Activated CD8-positive, alpha-beta memory T cell treated with anti-CD3 and anti-CD28 coated beads for 48 hours (primary cell): ENCODE measurements at places on chromosomes 2 and 18.

DNA sequence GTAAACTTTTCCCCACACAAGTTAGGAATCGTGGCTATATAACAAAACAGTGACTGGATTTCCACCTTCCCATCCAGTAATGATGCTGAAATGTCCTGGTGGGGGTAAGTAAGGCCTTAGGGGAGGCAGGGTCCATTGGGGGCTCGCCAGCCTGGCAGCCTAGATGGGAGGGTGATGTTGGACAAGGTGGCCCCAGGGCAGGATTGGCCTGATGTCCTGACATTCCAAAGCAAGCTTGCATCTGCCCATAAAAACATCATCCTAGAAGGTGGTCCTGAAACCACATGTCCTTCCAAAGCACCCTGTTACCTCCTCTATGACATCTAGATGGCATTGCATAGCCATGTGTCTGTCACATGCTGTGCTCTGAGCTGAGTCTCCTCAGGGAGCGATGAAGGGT is 54.1 kb upstream of the RAB6C start:
- DNase-seq: no peak

DNA sequence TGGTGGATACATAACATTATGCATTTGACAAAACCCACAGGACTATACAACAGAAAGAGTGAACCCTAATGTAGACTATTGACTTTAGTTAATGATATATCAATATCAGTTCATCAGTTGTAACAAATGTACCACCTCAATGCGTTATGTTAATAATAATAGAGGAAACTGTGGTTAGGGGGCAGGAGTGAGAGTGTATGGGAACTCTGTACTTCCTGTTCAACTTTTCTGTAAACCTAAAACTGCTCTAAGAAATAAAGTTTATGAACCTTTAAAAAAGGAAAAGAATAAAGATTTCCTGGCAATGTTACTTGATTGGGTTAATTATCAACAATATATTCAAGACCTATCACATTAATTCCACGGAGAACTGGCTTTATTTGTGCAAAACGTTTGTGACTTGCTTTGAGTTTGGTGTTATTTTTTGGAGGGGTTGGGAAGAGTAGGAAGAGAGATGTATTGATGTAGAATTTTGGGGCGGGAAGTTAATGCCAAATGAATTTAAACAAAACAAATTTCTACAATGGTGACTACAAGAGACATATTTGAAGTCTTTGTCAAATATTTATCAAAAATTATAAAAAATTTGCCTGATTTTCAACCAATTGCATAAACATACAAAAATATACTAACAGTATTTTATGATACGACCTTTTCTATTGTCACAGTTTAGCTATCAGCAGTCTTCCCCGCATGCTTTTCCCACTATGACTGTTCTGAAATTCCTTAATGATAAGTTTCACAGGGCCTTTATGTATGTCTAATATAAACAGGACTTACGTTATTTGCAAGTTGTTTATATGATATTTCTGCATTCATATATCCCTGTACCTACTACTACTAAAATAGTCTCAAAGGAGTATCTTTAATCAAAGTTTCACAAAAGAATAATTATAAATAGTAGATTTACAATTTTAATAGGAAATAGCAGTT is 2.1 kb upstream of the RTN4 start:
- DNase-seq: no peak

- no peak for DNase-seq
These were observed 7.9 kb upstream of the ERMN start for GRCh38 chr2:157333304-157334047.

- DNase-seq: no peak
These were observed 73.4 kb downstream of the INPP4A start for GRCh38 chr2:98518101-98518500.

DNA sequence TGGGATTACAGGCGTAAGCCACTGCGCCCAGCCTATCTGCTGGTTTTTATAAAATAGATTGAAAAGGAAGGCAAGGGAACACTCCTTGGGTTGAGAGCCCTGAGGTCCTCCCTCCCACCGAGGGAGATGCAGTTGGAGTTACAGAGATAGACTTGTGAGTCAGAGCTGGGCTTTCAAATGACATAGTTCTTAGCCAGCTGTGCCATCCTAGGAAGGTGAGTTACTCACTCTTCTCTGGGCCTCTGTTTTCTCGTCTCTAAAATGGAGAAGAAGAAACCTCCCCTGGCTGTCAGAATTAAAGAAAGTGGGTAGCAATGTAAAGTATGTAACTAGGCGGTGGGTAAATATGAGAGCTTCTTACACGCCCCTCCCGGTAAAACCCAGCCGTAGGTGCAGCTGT is 2.4 kb downstream of the LRRFIP1 start:
- DNase-seq: no peak

DNA sequence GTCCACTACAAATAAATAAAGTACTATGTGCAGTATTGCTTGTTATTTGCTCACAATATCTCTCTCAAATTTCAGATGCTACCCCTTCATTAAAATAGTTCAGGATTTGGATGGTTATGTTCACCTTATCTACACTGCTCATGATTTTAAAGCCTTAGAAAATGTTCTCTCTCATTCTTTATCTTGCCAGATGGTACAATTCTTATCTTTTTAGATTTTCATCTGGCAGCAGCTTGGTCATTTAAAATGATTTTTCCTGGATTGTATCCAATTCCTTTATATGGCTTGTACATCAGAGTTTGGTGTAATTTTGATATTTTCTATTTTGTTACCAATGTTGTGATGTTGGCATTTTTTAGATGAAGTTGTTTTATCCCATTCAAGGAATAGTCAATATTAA is 10.1 kb upstream of the ADAM23 start:
- no peak for DNase-seq

DNA sequence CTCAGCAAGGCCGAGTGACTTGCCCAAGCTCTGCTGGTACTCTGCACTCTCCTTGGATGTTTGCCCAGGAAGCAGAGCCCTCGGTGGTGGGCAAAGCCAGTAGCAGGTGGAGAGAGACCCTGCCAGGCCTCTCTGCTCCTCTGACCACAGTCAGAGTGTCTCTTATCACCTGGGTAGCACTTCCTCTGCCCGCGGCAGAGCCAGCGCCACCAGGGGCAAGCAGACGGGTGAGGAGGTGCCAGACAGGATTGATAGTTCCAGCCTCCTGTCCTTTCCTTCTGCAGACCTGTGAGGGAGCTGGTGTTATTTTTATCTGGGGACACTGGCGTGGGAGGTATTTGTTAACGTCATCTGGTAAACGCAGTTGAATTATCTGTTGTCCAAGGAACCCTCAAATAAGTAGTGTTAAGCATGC is 152.9 kb downstream of the SMAD7 start:
- no peak for DNase-seq

DNA sequence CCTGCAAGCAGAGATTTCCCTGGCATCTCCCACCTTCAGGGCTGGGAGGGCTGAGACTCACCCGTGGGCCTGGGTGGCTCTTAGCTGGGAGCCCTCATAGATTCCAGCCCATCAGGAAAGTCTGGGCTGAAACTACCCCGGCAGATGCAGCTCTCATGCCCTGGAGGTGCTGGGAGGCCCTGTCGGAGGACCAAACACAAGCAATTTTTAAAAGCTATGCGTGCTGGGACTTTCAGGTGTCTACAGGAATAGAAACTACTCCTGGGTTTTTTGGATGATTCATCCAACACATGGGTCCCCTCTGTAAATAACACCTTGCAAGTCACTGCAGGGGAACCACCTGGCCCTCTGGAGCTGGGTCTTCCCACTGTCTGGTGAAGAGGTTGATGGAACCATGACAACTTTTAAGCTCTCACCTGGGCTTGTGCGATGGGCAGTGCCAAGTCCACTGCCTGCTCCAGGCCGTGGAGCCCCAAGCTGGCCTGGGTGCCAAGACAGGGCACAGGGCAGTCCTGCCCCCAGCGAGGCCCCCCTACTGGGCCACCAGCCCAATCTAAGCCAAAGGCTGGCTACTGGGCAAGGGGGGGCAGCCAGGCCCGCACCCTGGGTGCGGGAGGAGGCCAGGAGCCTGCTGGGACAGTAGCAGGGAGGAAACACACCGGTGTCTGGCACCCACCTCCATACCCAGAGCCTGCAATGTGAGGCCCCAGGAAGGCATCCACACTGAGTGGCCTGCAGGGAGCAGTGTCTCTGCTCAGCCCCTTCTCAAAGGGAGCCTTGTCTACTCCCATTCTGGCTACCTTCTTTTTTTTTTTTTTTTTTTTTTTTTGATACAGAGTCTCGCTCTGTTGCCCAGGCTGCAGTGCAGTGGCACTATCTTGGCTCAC is 1.1 kb upstream of the GPR55 start:
- DNase-seq: no peak

DNA sequence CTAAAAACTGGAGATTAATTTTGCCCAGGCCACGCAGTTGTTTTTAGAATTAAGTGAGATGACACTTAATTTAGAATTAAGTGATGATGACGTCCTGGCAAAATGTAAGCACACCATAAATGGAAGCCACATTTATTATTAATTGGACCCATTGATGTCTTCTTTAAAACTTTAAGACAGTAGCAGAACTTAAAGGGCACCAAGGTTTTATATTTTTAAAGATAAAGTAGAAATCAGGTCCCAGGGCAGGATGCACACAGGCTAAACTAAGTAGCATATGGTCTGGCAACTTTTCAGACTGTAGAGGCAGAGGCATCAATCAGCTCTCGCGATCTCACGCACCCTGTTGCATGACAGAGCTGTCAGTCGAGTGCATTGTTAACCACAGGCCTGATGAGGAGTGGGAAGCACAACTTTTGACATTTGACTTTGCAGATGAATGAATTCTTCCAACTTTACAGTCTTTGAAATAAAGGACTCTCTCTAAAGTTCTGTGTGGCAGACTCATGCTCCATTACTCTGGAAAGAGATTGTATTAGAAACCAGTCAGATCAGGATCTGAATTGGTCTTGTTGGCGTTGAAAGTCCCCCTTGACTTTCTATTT is 232.4 kb downstream of the CD226 start:
- no peak for DNase-seq

DNA sequence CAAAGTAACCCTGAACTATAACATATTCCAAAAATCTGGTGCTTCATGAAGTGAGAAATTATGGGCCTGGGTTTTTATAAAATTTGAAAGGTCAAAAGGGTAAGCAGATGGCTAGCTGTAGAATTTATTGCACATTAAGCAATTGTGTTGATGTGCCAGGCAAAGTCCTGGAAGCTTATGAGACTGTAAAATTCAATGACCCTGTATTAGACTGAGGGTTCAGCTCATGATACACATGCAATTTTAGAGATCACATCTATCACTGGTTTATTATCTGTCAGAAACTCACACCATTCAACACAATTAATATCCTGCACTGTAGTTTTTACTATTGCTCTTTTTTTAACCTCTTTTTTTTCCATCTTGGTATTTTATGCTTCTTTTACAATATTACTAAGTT is 1162.6 kb upstream of the SLC39A10 start:
- DNase-seq: no peak

- DNase-seq: no peak
These were observed 1045.7 kb upstream of the CELF4 start for GRCh38 chr18:38611036-38611964.
